Tibial nerve (tissue), 4 donors: ENCODE measurements at places on chromosomes 16 and 17. TPM values are rescaled to one million over a fixed set of nuclear protein-coding genes. Genes with fewer than 3 reads are reported as not detected.

CTRB2 gene
- total RNA-seq, result 4.2 TPM

CES2 gene
- total RNA-seq, result 45.0 TPM

GOSR1 gene
- total RNA-seq, result 28.7 TPM

CD300LB gene
- total RNA-seq, result not detected

KRTAP2-3 gene
- not detected for total RNA-seq

PLA2G10 gene
- total RNA-seq, result not detected

DNA sequence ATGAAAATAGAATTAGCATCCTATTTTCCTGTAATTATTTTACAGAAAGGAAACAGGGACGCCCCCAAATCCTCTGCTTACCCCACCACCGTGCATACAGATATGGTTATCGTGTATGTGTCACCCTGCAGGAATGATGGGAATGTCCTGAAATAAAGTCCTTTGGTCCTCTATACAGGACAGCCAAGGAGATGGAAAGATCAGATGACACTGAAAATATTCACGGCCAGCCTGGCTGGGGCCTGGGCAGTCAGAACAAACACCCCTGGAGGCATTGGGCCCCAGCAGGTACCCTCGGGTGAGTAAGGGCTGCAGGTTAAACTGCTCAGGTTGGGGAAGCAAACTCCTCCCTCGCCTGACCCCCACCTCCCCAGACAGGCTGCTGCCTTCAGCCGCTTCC is 368.0 kb downstream of the FOXL1 start:
- DNase-seq, result no peak
- H3K36me3 ChIP-seq, result no peaks in the 10 kb centered on the region
- no peak overlapping the region for H3K27ac ChIP-seq
- H3K4me1 ChIP-seq, result no peaks in the 10 kb centered on the region
- H3K27me3 ChIP-seq, result no peaks in the 10 kb centered on the region

DNA sequence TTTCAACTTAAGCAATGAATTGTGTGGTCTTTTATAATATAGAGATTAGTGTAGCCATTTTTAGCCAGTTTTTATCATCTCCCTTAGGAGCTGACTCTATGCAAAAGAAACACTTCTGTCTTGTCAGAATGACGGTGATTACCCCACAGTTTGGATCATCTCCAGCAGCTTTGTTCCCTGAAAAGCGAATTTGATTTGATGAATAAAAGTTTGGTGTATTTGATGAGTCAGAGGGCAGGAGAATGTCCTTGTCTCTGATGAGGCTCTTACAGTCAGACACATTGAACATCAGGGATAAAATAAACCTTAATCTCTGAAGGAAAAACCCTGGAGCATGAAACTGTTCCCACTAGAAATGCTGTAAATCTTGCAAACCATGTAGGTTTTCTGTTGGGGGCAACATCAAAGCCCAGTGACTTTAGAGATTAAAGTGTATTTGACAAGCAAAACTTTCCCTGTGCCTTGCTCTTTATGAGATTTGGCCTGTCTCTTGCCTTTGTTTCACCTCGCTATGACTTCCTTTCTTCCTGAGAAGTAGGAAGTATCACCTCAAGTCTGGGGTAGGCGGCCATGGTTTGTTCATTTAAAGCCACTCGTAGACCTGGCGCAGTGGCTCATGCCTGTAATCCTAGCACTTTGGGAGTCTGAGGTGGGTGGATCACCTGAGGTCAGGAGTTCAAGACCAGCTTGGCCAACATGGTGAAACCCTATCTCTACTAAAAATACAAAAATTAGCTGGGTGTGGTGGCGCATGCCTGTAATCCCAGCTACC is 209.3 kb downstream of the FTO start:
- H3K27ac ChIP-seq, result no peak overlapping the region
- peak; percentile 73 for DNase-seq
- H3K27me3 ChIP-seq, result no peaks in the 10 kb centered on the region
- no peaks in the 10 kb centered on the region for H3K36me3 ChIP-seq
- H3K4me3 ChIP-seq, result no peak overlapping the region
- H3K4me1 ChIP-seq, result peaks cover 41% of the 10 kb centered on the region

- no peak overlapping the region for H3K27ac ChIP-seq
- H3K36me3 ChIP-seq, result peaks cover 10% of the 10 kb centered on the region
- H3K4me1 ChIP-seq, result no peaks in the 10 kb centered on the region
Observed at GRCh38 chr16:66923247-66923731, 2.0 kb downstream of the RRAD start.

DNA sequence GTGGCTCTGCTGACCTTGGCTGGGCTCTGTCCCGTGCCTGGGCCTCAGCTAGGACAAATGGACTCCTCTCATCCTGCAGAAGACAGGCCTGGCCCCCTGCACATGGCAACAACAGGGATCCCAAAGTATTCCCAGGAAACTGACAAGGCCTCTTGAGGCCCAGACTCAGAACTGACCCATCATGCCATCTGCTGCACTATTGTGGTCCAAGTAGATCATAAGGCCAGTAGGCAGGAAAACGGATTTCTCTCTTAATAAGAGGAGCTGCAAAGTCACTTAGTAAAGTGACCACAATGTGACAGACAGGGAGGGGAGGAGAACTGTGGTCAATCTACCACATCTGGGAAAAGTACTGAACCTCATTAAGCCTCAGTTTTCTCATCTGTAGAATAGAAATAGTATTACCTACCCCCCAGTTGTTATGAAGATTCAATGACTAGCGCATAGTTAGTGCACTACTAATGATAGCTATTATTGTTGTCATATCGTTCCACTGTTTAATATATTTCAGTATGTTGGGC is 62.1 kb upstream of the TNRC6A start:
- H3K4me3 ChIP-seq, result no peak overlapping the region
- H3K27me3 ChIP-seq, result no peaks in the 10 kb centered on the region
- DNase-seq, result no peak
- H3K27ac ChIP-seq, result no peak overlapping the region
- H3K36me3 ChIP-seq, result no peaks in the 10 kb centered on the region

DNA sequence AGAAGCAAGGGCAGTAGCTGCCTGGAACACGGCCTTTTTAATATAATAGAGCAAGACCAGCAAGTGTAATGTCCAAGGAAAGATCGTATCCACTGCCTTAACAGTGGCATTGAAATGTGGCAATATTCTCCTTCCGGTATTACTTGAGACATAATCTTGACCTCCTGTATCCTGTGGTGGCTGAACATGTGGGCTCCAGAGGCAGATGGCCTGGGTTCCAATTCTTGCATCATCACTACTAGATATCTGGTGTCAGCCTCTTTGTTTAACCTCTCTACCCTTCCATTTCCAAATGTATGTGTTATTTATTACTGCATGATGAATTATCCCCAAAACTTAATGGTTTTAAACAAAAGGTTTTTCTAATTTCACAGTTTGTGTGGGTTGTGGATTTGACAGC is 3.5 kb upstream of the CDYL2 start:
- no peaks in the 10 kb centered on the region for H3K36me3 ChIP-seq
- no peak for DNase-seq
- no peaks in the 10 kb centered on the region for H3K4me1 ChIP-seq
- H3K27ac ChIP-seq, result no peak overlapping the region

GRCh38 chr17:68581863-68582645 is 19.1 kb downstream of the FAM20A start:
- no peaks in the 10 kb centered on the region for H3K36me3 ChIP-seq
- no peak for DNase-seq
- no peak overlapping the region for H3K4me3 ChIP-seq

DNA sequence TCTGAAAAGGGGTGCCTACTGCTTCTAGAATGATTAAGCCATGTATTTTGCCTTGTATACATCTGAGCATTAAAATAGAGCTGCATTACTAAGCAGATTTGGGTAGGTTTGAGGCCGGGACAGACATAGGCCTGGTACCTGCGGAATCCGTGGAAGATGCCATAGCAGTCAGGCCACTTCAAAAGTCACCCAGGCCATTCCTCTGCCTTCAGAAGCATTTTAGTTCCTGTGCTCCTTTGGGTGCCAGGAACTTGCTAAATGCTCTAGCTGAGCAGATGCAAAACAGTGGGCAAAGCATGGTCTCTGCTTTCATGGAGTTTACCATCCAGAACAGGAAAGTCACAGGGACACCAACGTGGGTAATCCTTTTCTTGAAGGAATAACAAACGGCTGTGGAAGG is 5.7 kb upstream of the TMEM100 start:
- no peak overlapping the region for H3K4me3 ChIP-seq
- peak overlapping the region; percentile 30 for H3K27ac ChIP-seq
- H3K36me3 ChIP-seq, result no peaks in the 10 kb centered on the region
- peaks cover 56% of the 10 kb centered on the region for H3K4me1 ChIP-seq
- H3K27me3 ChIP-seq, result no peaks in the 10 kb centered on the region
- no peak for DNase-seq

GRCh38 chr16:75111514-75111940 is 5.1 kb downstream of the LDHD start:
- no peaks in the 10 kb centered on the region for H3K27me3 ChIP-seq
- H3K4me3 ChIP-seq, result no peak overlapping the region
- peaks cover 21% of the 10 kb centered on the region for H3K36me3 ChIP-seq
- H3K4me1 ChIP-seq, result peaks cover 83% of the 10 kb centered on the region
- peak overlapping the region; percentile 55 for H3K27ac ChIP-seq
- DNase-seq, result no peak

DNA sequence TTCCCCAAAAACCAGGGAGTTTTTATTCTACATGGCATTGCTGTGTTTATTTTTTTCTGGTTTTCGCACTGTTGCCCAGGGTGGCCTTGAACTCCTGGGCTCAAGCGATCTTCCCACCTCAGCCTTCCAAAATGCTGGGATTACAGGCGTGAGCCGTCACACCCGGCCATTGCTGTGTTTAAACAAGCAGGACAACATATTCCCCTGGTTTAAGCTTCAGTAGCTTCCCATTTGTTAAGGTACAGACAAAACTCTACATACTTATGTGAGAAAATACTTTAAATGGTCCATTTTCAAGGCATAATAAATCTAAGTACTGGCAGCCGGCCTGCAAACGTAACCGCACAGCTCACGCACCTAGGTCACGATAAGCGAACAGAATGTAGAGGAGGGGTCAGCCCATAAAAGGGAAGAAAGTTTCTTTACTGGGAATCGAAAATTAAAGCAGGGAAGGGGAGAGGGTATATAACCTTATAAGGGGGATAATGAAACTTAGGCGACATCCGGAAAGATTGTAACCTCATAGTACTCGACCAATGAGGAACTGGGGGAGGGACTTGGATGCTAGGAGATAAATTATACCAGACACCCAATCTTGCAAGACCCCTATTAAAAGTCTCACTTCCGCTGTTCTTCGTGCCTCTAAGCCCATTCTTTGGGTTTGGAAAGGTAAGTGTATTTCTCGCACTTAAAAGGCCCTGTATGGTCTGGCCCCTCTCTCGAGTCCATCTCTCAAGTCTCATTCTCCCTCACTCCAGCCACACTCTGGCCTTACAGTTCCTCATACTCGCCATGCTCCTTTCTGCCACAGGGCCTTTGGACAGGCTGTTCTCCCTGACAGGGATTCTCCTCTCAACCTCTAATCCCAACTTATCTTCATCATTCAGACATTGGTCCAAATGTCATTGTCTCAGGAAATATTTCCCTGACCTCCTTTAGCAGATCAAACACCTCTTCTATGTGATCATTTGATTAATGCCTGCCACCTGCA is 59.2 kb downstream of the TEX14 start:
- peaks cover 7% of the 10 kb centered on the region for H3K4me1 ChIP-seq
- H3K4me3 ChIP-seq, result peak overlapping the region; percentile 52
- no peaks in the 10 kb centered on the region for H3K36me3 ChIP-seq

GRCh38 chr17:71361656-71362450 is 759.0 kb upstream of the SOX9 start:
- H3K36me3 ChIP-seq, result no peaks in the 10 kb centered on the region
- H3K27ac ChIP-seq, result no peak overlapping the region
- no peaks in the 10 kb centered on the region for H3K4me1 ChIP-seq

- no peaks in the 10 kb centered on the region for H3K36me3 ChIP-seq
- H3K27me3 ChIP-seq, result no peaks in the 10 kb centered on the region
- H3K4me3 ChIP-seq, result no peak overlapping the region
- H3K4me1 ChIP-seq, result no peaks in the 10 kb centered on the region
- no peak overlapping the region for H3K27ac ChIP-seq
- no peak for DNase-seq
Observed at GRCh38 chr16:8697965-8698364, 23.5 kb downstream of the ABAT start.

DNA sequence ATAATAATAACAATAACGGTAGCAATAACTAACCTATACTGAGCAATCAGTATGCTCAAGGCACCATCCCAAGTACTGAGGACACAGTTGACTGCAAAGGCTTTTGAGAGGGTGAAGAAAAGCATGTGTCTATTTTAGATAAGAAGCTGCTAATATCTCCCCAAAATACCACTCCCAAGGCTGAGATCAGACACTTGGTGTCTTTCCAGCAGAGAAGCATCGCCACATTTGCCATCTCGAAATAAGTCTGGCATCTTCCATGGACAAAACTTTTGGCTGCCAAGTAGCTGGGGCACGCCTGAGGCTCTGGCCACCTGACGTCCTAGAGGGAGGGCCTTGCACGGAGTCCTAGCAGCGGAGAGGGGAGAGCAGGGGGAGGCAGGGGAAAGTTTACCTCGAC is 39.0 kb downstream of the ZNF423 start:
- no peaks in the 10 kb centered on the region for H3K27me3 ChIP-seq
- DNase-seq, result no peak
- H3K27ac ChIP-seq, result no peak overlapping the region
